ENCODE measurements at places on chromosomes 11 and 22.

- DNase-seq: no peak
Observed at GRCh38 chr22:41523464-41524221, 20.6 kb downstream of the POLR3H start.

DNA sequence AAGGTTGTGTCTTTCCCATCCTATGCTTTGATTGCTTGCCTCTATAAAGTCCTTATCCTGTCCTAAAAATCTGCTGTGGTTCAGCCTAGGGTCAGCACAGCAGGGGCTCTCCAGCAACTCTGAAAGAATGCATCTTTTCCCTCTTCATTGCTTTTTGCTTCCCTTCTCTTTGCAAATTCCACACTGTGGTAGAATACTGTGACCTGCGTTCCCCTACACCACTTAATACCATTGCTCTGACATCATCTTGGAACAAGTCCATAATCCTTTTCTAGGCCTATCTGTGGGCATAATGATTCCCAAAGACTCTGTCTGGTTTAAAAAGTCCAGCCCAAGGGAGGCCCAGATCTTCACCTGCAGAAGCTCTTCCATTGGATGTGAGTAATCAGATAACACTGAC lies 177.7 kb downstream of the NAV2 start:
- DNase-seq: no peak

DNA sequence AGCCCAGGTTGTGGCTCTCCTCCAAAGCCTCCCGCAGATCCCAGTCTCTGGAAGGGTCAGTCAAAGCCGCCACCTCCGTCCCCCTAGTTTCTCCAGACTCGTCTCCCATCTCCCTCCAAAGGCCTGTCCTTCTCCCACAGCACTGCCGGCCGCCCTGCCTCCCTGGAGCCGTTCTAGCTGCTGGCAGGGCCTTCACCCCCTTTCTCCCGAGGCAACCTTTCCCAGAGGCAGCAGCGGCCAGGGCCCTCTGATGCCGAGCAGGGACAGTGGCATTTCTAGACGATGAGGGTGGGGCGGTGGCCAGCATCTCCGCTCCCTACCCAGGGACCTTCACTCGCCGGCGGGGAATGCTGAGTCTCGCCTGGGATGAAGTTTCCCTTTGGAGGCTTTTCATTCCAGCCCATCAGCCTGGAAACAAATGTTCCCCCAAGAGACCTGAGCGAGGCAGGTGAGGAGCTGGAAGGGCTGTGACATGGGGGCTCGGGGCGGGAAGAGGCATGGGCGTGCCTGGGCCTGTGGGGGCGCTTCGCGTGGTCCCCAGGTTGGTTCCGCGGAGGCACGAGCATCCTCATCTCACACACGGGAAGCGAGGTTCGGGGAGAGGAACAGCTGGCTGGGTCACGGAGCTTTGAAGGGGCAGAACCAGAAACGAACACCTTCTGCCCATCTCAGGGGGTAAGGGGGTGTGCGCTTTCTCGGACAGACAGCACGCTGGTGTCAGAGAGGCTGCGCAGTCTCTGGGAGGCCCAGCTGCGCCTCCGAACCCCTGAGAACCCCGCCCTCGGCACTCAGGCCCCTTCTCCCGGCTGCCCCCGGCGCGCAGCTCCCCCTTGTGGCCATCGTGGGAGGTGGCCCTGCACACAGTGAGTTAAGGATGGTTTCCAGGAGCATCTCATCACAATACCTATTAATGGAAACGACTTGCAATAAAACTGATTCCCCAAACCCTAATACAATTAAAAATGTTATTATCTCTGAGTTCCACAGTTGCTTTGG lies 18.1 kb upstream of the KLHL35 start:
- DNase-seq: no peak

GRCh38 chr11:102611291-102611690 lies 13.8 kb downstream of the MMP20 start:
- DNase-seq: no peak

GRCh38 chr22:24066865-24067264 lies 55.8 kb downstream of the CABIN1 start:
- DNase-seq: no peak

DNA sequence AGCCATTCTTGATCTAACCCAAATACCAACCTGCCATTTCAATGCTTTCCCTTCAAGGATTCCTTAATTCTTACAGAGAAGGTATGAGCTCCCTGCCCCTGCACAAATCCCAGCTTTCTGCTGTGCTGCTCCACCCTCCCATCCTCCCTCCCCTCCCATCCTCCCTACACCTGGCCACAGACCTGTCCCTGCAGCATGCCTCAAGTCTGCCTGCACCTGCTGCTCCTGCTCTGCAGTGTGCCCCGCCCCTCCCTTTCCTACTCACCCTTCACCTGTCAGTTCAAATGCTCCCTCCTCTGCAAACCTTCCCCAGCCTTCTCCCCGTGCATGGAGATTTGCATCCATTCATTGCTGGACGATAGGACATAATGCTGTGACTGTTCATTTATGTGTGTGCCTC lies 139.9 kb upstream of the NARS2 start:
- no peak for DNase-seq

DNA sequence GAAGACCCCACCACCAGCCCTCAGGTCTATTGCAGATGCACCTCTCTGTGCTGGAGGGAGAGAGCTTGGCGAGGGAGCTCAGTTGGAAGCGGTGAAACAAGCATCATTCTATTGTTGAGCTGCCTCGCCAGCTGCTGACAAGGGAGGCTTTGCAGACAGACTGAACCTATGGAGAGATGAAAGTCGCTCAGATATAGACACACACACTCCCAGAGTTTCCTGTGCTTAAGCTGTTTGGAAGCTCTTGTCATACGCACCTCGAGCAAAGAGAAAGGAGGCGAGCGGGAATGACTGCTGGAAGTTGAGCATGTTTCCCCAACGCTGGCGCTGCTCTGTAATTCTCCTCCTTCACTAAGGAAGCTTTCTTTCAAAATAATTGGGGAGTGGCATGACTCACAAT lies 126.1 kb downstream of the TRIM29 start:
- DNase-seq: no peak
